ENCODE measurements at places on chromosomes 7 and 10.

GRCh38 chr10:30903397-30904138 is 128.1 kb downstream of the ZNF438 start:
- no peak for DNase-seq

DNA sequence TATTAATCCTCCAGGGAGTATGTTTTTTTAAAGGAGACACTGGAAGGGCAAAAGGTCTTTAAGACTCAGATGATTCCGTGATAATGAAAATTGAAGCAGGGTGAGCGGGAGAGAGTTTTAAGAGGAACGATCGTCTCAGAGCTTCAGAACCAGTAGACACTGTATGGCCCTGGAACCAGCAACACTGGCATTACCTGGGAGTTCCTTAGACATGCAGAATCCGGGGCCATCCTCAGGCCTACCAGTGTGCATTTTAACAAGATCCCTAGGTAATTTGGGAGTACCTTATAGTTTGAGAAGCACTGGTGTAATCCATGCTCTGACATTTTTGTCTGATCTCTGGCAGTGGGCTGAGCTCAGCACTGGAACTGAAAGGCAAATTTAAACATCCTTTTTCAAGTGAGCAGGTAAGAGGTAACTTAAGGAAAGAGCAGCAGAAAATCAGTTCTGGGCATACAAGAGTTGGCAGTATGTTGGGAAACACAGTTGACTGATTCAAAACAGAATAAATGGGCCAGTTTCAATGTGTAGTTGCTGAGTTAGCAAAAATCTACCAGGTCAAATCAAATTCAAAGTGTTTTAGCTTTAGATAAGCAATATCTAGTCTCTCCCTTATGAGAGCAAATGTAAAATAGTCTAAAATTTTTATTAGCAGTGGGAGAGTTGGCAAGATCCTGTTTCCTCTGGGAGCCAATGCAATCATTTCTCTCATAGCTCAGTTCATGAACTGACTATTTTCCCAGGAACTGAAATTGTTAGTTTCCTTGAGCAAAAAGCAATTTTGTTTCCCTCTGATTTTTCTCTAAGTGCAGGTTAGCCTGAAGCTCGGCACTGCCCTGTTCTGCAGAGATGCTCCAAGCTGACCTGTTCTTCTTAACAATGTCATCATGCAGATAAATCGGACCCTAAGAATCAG is 97.2 kb upstream of the ELMO1 start:
- DNase-seq: no peak

DNA sequence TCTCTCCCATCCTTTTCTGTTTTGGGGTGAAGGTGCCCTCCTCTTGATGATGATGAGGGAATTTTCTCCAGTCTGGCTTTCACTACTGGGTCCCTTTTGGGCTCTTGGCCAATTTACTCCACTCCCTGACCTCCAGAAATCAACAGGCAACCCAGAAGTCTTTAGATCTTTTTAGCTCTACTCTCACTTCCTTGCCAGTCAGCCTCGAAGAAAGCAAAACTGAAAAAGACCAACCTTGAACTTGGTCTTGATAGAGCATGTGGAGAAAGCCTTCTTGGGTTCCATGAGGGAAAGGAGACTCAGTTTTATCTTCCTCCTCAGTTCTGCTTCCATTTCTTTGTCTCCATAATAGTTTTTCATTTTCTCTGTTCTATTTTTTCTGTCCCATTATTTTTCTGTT is 91.4 kb upstream of the NPVF start:
- DNase-seq: no peak

- DNase-seq: no peak
Measured at GRCh38 chr10:33927347-33927746, 592.9 kb upstream of the NRP1 start.

GRCh38 chr10:61354401-61354975 is 98.7 kb downstream of the TMEM26 start:
- DNase-seq: no peak

GRCh38 chr7:49692516-49692915 is 80.9 kb upstream of the VWC2 start:
- no peak for DNase-seq

DNA sequence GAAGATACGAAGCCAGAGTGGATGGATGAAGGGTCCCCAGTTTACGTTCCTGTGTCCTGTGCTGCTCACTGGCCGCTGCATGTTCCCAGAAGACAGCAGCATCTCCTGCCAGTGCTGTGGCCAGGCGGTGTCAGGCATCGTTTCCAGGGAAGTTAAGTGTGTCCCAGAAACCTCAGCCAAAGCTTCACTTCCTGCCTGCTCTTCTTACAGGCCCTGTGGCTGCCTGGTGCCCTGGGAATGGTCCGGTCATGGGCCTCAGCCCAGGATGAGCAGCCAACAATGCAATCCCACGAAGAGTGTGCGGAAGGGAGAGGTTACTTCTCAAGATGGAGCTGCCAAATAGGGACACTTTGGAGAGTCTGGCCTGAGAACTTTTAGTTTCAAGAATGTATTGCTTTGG is 99.7 kb upstream of the TARP start:
- DNase-seq: no peak

DNA sequence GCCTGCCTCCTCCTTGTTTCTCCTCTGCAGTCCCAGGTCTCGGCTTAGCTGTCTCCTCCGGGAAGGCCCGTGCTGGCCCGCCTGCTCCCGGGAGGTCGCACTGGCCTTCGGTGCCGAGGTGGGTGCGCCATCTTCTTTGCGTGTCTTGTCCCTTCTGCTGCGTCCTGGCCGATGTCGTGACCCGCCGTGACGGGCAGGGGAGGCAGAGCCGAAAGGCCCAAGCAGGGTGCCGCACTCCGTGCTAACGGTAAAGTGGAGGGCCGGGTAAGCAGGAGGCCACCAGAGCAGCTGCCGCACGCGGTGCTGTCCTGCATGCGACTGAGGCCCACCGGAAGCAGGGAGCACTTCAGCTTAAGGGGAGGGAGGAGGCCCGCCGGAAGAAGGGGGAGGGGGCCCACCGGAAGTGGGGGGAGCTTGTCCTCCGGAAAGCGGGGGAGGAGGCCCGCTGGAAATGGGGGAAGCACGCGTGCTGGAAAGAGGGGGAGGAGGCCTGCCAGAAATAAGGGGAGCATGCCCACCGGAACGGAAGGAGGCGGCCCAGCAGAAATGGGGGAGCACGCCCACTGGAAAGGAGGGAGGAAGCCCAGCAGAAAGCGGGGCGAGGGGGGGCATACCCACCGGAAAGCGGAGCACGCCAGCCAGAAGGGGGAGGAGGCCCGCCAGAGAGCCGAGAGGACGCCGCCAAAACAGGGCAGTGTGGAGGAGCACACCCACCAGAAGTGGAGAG is 71.4 kb downstream of the PROSER2 start:
- DNase-seq: no peak

DNA sequence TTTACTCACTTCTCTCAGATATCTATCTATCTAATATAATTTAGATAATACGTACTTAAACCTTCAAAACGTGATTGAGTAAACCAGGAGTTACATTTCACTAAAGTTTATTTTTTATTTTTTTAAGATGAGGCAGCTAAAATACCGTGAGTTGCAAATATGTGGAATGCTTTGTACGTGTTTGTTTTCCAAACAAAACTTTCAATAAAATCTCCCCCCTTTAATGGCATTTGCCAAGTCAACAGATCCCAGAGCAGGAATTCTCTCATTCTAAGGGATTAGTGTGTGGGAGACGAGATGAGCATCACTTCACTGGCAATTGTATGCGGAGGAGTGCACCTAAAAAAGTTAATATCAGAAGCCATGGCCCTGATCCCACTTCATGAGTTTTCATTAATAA is 53.7 kb upstream of the MAGI2 start:
- DNase-seq: no peak

DNA sequence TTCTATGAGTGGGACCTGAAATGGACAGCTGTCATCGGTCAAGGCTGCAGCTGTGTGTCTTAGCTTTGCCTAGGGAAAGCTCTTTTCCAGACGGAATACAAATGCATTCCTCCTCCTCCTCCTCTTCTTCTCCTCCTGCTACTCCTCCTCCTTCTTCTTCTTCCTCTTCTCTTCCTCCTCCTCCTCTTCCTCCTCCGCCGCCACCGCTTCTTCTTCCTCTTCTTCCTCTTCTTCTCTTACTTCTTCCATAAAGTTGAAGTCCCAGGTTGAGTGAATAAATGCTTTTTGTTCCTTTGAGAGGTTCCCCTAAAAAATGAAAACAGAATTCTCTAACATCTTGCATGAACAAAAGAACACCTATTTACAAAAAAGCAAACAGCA is 28.7 kb downstream of the KLF6 start:
- no peak for DNase-seq

- DNase-seq: no peak
Measured at GRCh38 chr7:77531038-77531437, 6.1 kb upstream of the PTPN12 start.

All from H54 (cell line).